ENCODE measurements at places on chromosomes 2 and 18. TPM values are rescaled to one million over a fixed set of nuclear protein-coding genes. Genes with fewer than 3 reads are reported as not detected.

DNA sequence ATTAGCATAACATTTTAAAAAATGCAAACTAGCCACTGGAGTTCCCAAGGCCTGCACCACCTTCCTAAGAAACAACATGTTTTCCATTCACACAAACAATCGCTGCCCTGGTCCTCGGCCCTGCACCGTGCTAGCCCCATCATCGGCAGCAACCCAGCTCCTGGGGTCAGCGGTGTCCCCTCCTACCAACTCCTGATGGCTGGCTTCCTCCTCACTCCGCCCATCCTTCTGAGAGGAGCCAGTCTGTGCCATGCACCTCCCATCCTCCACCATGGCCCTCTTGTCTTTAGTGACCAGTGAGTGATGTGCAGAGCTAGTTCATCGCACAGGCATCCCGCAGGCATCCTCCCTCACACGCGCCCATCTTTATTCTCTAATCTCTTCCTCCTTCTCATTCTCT is 81.9 kb downstream of the LONRF2 start:
- DNase-seq: no peak

DNA sequence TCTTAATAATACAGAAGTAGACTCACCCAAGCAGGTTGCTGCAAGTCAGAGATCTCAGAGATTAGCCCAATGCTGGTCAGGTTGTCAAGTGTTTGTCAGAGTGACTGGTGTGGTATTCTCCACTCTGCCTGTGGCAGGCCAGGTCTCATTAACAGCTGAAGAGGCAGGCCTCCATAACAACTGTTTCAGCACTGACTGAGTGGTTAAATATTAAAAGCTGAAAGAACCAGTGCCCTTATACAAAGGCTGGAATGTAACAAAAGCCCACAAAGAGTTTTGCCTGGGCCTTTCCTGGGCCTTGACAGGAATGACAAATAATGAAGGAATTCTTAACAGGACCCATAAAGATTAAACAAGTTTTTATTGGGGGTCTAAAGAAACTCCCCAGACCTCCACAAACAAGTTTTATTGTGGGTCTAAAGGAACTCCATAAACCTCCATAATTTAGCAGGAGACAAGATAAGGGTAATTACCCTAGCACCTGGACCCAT is 26.8 kb downstream of the SULT1C2 start:
- DNase-seq: no peak

DNA sequence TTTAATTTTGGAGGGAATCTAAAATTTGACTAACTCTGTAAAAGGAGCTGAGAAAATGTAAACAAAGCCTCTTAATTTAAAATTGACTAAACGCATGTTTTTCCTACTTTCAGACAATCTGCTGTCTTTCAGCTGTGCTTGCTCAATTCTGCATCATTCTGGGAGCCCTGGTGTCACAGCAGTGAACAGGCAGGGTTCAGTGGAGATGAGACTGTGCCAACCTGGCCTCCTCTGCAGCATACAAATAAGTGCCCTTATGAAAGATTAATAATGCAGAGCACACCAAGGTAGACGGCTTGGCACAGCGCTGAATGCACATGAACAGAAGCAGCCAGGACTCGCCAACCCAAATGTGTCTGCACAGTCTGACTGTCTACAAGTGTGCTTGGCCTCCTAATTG is 222.0 kb upstream of the CHAC2 start:
- DNase-seq: no peak

The SERPINB10 gene
- not detected for total RNA-seq

DNA sequence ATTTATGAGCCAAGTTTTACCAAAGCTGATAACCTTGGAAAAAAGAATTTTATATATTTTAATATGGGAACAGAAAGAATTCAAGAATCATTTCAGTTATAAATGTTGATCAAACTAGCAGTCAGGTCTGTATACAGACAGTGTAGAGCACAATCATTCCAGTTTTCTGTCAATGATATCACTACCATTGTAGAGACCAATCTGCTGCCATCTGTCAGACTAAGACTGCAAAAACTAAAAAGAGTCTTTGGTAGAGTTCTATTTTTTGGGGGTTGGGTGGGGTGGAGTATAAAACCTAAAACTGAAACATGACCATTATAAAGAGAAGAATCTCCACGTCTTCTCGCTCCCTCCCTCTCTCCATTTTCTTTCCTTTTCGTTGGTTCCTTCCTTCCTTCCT is 204.7 kb upstream of the UBE2E3 start:
- DNase-seq: no peak

DNA sequence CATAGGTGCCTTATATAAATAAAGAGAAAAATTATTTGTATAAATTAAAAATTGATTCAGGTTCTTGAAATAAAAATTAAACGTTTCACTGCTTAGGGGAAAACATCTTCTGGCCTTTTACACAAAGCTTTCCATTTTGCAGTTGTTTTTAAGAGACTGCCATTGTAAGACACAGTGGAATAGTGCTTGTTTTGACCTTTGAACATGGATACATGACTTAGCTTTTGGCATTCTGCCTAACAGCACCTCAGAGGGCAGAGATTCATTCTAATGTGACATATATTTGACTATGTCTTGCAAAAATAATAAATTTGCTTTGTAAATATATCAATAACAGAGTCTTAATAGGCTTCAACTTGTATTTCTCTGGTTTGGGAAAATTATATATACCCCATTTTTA is 142.1 kb downstream of the SLC4A10 start:
- DNase-seq: no peak

DNA sequence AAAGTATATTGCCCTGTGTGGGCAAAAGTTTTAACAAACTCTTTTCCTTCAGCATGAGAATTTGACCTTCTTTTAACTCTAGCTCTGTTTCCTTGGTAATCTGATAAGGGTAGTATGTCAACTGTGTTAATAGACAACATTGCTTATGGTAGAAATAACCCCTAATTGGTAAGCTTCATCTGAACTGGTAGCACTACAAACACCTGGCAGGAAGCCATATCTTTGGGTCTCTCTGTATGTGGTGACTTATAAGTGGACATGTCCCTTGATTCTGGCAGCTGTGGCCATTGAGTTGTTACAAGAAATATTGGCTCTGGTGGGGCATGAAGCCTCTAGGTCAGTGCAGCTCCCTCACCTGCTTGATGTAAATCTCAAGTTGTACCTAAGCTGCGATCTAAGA is 46.9 kb downstream of the MBD5 start:
- DNase-seq: no peak

The ASPRV1 gene
- 2.1 TPM for total RNA-seq

DNA sequence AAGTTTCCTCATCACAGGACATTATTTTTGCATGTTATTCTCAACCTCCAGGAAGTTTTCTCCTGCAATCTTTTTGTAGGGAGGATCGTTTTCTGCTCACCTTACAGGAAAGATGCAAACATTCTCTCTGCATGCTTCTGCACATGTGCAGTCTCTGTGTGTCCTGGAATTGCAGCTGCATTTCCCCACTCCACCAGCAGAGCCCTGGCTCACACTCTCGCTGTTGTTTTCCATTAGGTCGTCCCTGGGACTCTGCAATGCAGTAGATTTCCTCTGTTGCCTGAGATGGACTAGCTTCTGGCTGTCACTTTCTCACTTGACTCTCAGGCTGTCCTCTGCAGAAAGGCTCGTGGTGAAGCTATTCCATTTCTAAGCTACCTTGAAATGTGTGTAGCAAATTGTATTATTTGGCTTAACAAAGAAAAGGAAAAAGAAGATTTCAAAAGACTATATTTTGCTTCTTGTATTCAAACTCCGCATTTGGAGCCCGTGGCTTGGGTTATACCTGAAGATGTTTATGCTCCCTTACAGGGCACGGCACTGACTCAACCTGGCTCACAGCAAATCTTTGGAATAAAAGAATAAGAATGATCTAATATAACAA is 346.7 kb downstream of the RAD51AP2 start:
- no peak for DNase-seq

The PECR gene
- 18.9 TPM for total RNA-seq

DNA sequence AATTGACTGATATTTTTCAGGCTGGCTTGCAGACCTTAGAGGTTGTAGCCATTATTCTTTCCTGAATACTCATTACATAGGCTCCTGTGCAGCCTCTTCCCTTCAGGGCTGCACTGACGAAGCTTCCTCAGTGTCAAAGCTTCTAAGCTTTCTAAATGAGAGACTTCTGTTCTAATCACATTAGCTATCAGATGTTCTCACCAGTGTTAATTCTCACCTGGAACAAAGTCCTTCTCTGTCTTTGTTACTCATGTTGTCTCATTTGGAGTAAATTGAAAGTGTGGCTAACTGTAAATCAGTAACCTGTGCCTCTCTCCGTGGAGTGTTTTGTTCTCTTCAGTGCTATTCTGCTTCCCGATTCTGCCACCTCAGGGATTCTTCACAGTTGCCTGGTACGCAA is 76.9 kb downstream of the MC4R start:
- DNase-seq: no peak

DNA sequence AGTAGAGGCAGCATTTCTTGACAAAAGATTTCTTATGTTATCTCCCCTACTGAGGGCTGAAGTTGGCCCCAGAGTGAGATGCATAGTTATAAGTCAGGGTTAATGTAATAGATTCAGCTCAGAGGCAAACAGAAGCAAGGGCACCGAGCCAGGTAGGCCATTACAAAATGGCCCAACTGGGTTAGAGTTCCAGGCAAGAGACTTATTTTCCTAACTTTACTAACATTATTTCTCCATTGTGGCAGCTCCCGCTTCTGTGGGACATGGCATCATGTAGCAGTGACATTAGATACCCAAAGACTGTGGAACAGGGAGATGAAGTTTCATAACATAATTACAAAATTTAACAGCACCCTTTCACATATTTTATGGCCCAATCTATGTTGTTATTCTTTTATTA is 27.1 kb downstream of the TSPYL6 start:
- no peak for DNase-seq

DNA sequence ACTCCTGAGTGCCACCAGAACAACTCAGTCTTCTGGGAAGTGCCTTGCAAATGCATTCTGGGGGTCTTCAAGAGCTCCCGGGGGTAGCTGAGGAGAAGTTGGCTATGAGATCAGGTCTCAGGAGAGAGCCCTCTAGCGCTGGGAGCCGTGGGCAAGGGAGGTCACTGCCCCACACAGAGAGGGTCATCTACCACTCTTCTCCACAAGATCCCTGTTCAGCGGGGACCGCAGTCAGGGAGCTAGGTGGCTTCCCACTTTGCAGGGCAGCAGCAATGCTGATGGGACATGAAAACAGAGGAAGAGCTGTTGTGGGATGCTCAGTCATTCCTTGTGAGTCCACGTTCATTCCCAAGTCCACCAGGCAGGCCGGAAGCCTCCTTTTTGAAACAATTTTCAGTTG is 66.6 kb downstream of the ACKR3 start:
- DNase-seq: peak; percentile 23

The UGT1A8 gene
- total RNA-seq: not detected

DNA sequence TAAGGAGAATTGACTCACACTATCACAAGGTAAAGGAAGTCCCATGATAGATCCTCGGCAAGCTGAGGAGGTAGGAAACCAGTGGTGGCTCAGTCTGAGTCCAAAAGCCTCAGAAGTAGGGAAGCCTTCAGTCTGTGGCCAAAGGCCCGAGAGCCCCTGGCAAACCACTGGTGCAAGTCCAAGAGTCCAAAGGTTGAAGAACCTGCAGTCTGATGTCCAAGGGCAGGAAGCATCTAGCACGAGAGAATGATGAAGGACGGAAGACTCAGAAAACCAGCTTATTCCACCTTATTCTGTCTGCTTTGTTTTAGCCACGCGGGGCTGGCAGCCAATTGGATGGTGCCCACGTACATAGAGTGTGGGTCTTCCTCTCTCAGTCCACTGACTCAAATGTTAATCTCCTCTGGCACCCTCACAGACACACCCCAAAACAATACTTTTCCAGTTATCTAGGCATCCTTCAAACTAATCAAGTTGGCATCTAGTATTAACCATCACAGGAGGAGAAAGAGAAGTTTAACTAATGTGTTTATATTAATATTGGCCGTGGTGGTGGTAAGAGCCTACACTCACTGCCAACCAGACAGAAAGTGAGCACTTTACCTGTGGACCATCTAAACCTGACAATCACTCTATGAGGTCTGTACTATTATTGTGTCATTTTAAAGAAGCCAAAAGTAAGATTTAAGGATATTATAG is 8.1 kb upstream of the TRIB2 start:
- no peak for DNase-seq

All from upper lobe of right lung (tissue), 1 donor.